ENCODE measurements at places on chromosomes 4 and X.

- no peak for DNase-seq
These were observed 13.6 kb downstream of the AMTN start for GRCh38 chr4:70531981-70532380.

- no peak for DNase-seq
These were observed 61.4 kb downstream of the PAPSS1 start for GRCh38 chr4:107658400-107659336.

DNA sequence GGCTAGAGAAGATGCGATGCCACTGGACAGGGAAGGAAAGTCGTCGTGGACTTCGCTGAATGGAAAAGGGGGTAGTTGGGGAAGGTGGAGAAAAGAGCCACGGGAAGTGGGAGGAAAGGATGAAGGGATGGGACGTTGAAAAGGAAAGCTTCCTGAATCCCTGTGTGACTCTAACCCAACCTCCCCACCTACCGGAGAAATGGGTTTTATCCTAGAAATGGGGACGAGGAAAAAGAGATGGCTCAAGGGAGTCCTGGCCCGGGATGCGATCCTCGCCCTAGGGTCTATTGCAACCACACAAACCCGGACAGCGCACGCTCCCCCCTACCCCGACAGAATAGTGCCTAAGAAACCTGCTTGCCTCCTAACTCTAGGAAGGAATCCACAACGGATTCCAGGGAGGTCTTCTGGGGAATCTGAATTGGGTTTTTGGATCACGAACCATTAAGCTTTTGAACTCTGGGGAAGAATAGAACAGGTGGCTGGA is 738 bp upstream of the TSPAN5 start:
- DNase-seq: peak; percentile 53

DNA sequence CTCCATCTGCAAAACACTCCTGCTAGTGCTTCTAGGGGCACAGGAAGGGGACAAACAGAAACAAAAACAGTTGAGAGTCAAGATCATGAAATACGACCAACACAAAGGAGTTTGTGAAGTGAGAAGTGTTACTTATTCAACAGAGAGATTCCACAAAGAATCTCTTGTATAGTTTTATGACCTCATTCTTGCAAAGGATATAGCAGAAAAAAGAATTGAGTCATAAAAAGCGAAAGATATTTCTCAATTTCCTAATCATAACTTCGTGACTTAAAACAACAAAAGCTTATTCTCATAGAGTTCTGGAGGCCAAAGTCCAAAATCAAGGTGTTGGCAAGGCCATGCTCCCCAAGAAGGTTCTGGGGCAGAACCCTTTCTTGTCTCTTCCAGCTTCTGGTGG is 40.7 kb downstream of the TIGD4 start:
- no peak for DNase-seq

DNA sequence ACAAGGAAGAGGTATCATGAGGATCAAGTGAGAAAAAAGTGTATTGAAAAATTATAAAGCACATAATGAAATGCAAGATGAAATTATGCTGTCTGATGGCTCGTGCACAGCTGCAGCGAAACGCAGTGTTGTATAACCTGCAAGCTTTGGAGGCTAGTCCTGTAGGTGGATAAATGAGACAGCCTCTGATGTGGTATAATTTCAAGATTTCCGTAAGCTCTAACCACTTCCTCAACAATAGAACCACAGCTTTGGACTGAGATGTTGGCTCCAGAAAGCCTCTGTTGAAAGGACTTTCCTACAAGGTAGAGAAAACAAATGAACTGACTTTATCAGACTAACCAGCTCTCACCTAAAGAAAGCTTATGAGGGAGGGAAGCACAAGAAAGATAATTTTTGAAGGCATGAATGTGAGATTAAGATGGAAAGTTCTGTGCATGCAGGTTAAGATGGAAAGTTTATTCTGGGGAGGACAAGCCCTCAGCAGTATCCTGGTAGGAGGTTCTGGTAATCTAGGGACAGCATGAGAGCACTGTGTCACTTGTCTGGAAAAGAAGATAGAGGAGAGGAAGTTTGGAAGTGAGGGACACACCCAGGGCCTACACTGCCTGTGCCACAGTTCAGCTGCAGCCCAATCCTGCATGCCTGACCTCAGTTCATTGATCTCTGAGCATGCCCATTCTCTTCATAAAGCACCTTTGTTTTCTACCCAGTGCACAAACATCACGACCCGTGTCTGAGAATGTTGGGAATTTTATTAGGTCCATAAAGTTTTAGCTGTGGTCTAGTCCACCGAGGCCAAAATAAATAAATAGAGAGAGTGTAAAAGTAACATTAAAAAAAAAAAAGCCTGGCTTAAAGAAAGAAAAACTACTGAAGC is 161.5 kb upstream of the SFRP2 start:
- no peak for DNase-seq

GRCh38 chr4:83362492-83363329 is 28.1 kb upstream of the HPSE start:
- DNase-seq: peak; percentile 17

GRCh38 chr4:164550989-164551712 is 202.8 kb upstream of the SMIM31 start:
- no peak for DNase-seq

DNA sequence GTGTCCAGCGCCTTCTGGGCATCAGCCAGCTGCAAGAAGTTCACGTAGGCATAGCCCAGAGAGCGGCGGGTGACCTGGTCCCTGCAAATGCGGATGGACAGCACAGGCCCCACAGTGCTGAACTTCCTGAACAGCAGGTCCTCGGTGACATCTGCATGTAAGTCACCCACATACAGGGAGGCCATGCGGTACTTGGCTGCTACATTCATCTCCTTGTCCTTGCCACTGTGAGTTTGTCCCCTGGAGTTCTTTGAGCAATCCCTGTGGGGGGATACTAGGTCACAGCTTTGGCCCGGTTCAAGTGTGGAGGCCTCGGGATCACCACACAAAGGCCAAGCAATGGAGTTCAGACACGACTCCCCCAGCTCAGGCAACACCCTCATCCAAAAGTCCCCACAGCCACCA is 776 bp downstream of the PABPC4L start:
- no peak for DNase-seq

DNA sequence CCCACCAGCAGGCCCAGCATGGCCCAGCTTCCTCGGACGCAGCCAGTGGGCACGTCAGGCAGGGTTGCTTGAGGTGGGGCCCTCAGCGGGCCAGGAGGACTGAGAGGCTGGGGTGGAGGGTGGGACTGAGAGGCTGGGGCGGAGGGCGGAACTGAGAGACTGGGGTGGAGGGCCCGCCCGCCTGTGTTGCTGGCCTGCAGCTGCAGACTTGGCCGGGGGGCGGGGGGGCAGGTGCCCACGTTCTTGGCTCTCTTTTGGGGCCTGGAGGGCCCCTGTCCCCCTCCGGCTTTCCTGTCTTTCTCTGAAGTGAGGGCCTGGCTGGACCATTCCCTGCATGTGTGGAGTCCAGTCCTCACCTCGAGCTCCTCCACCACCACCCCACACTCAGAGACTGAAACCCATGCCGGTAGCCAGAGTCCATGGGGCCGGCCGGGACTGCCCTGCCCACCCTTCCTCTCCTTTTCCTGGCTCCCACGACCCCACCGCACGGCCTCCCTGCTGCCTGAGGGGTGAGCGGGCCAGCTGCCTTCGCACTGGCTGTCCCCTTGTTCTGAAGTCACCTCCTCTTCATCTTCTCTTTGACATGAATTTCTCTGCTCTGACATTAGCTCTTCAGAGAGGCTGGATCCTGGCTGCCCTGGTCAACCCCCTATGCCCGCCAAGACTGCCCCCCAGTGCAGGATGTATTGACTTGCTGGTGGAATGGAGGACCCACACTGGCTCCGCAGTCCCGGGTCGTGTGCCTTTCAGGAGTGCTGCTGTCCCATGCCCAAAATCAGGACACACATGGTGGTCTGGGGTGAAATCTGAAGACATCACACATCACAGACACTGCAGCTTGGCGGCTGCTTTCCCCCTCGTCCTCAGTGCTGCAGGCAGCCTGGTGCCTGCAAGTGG is 10.1 kb upstream of the NKX1-1 start:
- no peak for DNase-seq

GRCh38 chr4:68304731-68305130 is 45.2 kb downstream of the YTHDC1 start:
- DNase-seq: no peak

DNA sequence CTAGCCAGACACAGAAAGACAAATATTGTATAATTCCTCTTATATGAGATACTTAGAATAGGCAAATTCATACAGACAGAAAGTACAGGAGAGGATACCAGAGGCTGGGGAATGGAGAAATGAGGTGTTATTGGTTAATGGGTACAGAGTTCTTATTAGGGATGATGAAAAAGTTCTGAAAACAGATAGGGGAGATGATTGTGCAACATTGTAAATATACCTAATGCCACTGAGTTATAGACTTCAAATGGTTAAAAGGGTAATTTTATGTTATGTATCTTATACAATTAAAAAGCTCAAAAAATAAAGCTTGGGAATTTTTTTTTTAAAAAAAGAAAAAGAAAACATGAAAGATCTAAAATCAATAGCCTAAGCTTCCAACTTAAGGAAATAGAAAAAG is 98.8 kb upstream of the TECRL start:
- DNase-seq: no peak

GRCh38 chr4:95643627-95644026 is 94.9 kb upstream of the UNC5C start:
- DNase-seq: no peak

DNA sequence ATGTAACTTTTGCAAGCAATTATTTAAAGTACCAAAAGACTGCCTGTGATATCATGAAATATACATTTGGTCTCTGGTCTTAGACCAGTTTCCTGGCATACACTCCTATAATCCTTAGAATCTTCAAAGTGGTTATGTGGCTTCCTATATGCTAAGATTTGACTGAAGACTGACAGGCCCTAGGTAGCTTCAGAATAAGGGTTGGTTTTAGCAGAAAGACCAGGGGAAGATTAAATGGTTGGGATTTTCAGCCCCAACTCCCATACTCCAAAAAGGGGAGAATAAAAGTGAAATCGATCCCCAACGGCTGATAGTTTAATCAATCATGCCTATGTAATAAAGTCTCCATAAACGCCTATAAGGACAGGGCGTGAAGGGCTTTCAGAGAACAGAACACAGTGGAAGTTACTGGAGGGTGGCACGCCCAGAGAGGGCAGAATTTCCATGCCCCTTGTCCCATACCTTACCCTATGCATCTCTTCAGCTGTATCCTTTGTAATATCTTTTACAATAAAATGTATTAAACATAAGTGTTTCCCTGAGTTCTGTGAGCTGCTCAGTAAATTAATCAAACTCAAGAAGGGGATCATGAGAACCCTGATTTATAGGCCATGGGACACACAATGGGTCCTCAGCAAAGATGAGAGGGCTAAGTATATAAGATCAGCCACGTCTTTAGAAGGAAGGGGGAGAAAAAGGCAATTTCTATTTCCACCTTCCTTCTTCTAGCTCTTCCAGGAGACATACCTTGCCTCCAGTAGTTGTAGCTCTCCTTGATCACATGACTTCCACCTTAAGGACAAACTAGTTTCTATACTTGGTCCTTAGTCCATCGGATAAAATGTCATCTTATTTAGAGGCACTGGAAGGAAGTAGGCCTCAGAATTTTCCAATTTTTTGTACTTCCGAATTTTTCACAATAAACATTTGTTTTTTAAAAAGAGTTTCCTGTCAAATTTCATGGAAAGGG is 26.8 kb downstream of the ANKRD17 start:
- no peak for DNase-seq

All from hematopoietic multipotent progenitor cell treated with erythropoietin and hydrocortisone succinate and interleukin-3 and kit ligand, for 17 days (in vitro differentiated cells).